ENCODE measurements at places on chromosomes 3 and 15.

- no peaks in the 10 kb centered on the region for H3K36me3 ChIP-seq
- H3K4me3 ChIP-seq, result no peak overlapping the region
- DNase-seq, result no peak
- H3K27ac ChIP-seq, result no peak overlapping the region
- H3K27me3 ChIP-seq, result no peaks in the 10 kb centered on the region
- no peaks in the 10 kb centered on the region for H3K4me1 ChIP-seq
Measured at GRCh38 chr3:2579206-2579605, 480.5 kb downstream of the CNTN4 start.

DNA sequence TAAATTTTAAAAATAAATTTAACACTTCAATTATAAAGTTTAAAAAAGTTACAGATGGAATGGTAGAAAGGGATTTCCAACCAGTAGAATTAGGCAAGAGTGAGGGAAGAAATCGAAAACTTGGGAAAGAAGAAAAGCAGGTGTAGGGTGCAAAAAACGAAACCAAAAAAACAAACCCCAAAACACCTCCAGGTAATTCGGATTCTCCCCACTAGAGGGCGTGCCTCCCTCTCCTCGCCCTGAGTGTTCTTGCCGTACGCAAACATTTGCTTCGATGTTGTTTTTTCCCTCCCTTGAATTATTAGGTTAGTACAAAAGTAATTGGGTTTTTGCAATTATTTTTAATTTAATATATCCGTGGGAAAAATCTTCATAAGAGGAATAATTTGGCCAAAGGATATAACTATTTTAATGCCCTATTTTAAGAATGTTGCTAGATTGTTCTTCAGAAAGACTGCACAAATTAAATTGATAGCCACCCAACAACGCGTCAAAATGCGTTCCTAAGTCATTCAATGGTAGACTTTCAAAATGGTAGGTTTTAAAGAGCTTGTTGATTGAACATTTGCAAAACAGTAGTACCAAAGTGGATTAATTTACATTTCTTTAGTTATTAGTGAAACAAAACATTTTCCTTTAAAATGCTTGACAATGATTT is 63.7 kb downstream of the SLC30A4 start:
- peaks cover 32% of the 10 kb centered on the region for H3K4me1 ChIP-seq
- no peaks in the 10 kb centered on the region for H3K36me3 ChIP-seq
- H3K27ac ChIP-seq, result no peak overlapping the region
- DNase-seq, result peak; percentile 74
- H3K4me3 ChIP-seq, result peak overlapping the region; percentile 92
- H3K27me3 ChIP-seq, result peaks cover 21% of the 10 kb centered on the region

- no peak overlapping the region for H3K4me3 ChIP-seq
- H3K27me3 ChIP-seq, result no peaks in the 10 kb centered on the region
- DNase-seq, result no peak
- no peaks in the 10 kb centered on the region for H3K4me1 ChIP-seq
- H3K27ac ChIP-seq, result no peak overlapping the region
Measured at GRCh38 chr3:128279601-128279880, 126.3 kb downstream of the EEFSEC start.

DNA sequence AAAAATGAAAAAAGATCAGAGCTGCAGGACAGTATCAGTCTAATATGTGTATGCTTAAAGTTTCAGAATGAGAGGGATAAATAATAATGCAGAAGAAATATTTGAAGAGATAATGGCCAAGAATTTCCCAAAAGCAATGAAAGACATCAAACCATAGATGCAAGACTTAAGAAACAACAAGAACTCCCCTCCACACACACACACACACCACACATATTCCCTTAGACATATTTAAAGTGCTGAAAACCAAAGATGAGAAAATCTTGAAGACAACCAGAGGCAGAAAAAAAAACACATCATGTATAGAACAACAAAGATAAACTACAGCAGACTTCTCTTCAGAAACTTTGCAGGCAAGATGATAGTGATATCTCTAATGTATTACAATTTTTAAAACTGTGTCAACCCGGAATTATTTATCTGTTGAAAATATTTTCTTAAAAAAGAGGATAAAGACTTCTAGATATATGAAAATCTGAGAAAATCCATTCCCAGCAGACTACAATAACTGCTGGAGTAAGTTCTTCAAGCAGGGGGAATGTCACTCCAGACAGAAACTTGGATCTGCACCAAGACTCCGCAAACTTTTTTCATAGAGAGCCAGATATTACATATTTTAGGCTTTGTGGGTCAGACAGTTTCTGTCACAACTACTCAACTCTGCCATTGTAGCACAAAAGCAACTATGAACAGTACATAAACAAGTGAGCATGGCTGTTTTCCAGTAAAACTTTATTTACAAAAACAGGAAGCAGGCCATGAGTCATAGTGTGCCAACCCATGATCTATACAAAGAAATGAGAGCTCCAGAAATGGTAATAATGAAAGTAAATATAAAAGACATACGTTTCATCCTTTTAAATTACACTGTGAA is 223.4 kb upstream of the CGNL1 start:
- no peaks in the 10 kb centered on the region for H3K27me3 ChIP-seq
- no peak overlapping the region for H3K27ac ChIP-seq

DNA sequence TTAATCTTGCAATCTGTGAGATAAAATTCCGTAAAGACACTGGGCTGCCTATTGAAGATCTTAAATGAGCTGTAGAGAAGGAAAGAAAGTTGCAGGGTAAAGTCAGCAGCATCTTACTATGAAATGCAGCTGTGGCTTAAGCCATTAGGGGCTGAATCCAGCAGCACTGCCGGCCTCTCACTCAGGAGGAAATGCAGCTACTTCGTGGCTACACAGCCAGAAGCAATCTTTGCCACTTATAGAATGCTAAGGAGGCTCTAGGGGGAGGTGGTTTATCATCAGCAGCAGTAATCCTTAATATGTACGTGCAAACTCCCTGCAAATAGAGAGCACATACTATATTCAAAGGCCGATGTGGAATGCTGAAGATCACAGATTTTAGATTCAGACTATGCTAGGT is 19.1 kb upstream of the MCTP2 start:
- H3K4me1 ChIP-seq, result peaks cover 5% of the 10 kb centered on the region
- no peaks in the 10 kb centered on the region for H3K27me3 ChIP-seq
- H3K36me3 ChIP-seq, result no peaks in the 10 kb centered on the region
- no peak overlapping the region for H3K27ac ChIP-seq
- no peak for DNase-seq

- peaks cover 12% of the 10 kb centered on the region for H3K27me3 ChIP-seq
- no peak for DNase-seq
- H3K4me3 ChIP-seq, result peak within 1 kb of the TSS; percentile 83
- H3K4me1 ChIP-seq, result peaks cover 17% of the 10 kb centered on the region
- H3K27ac ChIP-seq, result no peak within 1 kb of the TSS
Measured at GRCh38 chr3:138347960-138348753, at the start of gene MRAS. TSS of gene MRAS (plus strand) at chr3:138348579. CDS start at chr3:138372884, 24,305 bp downstream.

GRCh38 chr15:32781781-32782180 is 64.0 kb downstream of the GREM1 start:
- no peaks in the 10 kb centered on the region for H3K36me3 ChIP-seq
- no peak overlapping the region for H3K27ac ChIP-seq
- no peaks in the 10 kb centered on the region for H3K4me1 ChIP-seq
- no peak for DNase-seq

DNA sequence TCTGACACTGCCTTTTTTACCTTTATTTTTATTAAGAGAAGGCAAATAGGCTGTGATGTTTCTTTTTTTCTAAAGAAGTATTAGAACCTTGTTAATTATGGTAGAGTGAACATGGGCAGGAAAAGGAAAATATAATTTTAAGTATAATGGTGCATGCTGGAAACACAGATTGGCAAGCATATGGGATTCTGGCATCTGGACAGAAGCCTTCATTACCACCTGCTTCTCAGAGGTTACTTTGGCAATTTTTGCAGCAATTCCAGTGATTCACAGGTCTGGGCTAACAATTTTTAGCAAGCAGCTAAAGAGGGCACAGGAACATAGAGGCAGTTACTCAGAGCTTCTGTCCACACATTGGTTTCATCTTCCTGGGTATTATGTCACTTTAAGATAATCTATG is 258.3 kb downstream of the DIPK2A start:
- H3K36me3 ChIP-seq, result no peaks in the 10 kb centered on the region
- H3K27me3 ChIP-seq, result peaks cover 3% of the 10 kb centered on the region
- H3K27ac ChIP-seq, result no peak overlapping the region
- no peak for DNase-seq
- H3K4me3 ChIP-seq, result no peak overlapping the region

- H3K27me3 ChIP-seq, result no peaks in the 10 kb centered on the region
- no peak overlapping the region for H3K4me3 ChIP-seq
- DNase-seq, result no peak
- H3K4me1 ChIP-seq, result no peaks in the 10 kb centered on the region
Measured at GRCh38 chr3:70822669-70823068, 510.2 kb upstream of the MDFIC2 start.

DNA sequence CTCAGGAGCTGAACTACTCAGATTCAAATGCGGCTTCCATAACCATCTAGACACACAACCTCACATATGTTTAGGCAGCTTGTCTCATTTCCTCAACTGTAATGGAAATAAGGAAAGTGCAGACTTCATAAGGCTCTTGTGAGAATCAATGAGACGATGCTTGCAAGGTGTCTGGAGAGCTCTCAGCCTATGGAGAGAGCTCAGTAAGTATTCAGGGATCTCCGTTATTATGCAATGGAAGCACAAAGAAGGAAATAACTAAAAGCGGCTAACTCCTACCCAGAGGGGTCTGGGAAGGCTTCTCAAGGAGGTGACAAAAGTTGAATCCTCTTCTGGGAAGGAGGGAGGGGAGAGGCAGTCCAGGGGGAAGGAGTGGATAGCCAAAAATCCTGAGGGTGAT is 50.1 kb upstream of the LIPC start:
- H3K27ac ChIP-seq, result peak overlapping the region; percentile 76
- no peak overlapping the region for H3K4me3 ChIP-seq
- DNase-seq, result no peak
- no peaks in the 10 kb centered on the region for H3K4me1 ChIP-seq
- H3K27me3 ChIP-seq, result no peaks in the 10 kb centered on the region

DNA sequence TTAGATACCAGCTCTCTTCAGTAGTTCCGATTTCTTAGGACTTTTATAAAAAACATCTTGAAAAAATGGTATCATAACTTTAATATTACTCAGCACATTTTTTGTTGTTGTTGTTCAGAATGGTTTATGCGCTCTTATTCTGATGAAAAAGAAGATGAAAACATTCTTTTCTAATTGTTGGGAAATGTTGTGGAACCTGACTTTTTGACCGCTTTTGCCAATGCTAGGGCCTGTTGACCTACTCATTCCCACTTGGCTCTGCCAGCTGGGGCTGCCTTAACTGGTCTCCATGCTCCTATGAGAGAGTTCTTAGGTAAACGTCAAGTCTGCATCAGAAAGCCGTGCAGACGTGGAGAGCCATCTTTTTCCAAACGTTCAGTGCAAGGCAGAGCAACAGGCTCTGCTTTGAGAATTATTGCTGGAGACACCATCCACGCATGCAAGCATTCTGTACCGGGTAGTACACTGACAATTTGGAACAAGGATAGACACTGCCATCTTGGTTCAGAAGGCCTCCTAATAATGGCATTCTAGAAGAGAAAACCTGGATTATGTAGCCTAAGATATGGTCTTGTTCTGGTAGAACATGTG is 176.8 kb downstream of the GHSR start:
- H3K27me3 ChIP-seq, result peaks cover 2% of the 10 kb centered on the region
- DNase-seq, result no peak
- peaks cover 26% of the 10 kb centered on the region for H3K36me3 ChIP-seq
- H3K4me1 ChIP-seq, result peaks cover 35% of the 10 kb centered on the region
- H3K4me3 ChIP-seq, result no peak overlapping the region
- H3K27ac ChIP-seq, result no peak overlapping the region

DNA sequence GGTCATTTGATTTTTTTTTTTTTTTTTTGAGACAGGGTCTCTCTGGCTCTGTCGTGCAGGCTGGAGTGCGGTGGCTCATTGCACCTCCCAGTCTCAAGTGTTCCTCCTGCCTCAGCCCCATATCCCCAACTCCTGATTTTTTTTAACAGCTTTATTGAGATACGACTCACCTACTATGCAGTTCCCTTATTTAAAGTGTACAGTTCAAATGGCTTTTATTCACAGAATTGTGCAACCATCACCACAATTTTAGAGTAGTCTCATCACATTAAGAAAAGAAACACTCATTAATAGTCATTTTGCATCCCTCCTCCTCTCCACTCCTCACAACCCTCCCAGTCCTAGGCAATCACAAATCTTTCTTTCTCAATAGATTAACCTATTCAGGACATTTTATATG is 1.9 kb upstream of the TRA2B start:
- peak overlapping the region; percentile 18 for H3K4me3 ChIP-seq
- peaks cover 45% of the 10 kb centered on the region for H3K4me1 ChIP-seq
- no peaks in the 10 kb centered on the region for H3K36me3 ChIP-seq
- H3K27ac ChIP-seq, result peak overlapping the region; percentile 38

- H3K27ac ChIP-seq, result no peak overlapping the region
- no peaks in the 10 kb centered on the region for H3K27me3 ChIP-seq
- DNase-seq, result no peak
- H3K36me3 ChIP-seq, result no peaks in the 10 kb centered on the region
- H3K4me3 ChIP-seq, result no peak overlapping the region
Measured at GRCh38 chr3:155727836-155728235, 17.0 kb downstream of the PLCH1 start.

GRCh38 chr15:51205050-51205975 is 110.6 kb upstream of the TNFAIP8L3 start:
- H3K27ac ChIP-seq, result no peak overlapping the region
- DNase-seq, result no peak
- H3K4me1 ChIP-seq, result no peaks in the 10 kb centered on the region
- peaks cover 5% of the 10 kb centered on the region for H3K27me3 ChIP-seq

GRCh38 chr15:75235051-75235673 is 23.0 kb upstream of the GOLGA6C start:
- no peaks in the 10 kb centered on the region for H3K4me1 ChIP-seq
- H3K27me3 ChIP-seq, result peaks cover 6% of the 10 kb centered on the region
- H3K36me3 ChIP-seq, result no peaks in the 10 kb centered on the region
- no peak for DNase-seq
- no peak overlapping the region for H3K4me3 ChIP-seq

DNA sequence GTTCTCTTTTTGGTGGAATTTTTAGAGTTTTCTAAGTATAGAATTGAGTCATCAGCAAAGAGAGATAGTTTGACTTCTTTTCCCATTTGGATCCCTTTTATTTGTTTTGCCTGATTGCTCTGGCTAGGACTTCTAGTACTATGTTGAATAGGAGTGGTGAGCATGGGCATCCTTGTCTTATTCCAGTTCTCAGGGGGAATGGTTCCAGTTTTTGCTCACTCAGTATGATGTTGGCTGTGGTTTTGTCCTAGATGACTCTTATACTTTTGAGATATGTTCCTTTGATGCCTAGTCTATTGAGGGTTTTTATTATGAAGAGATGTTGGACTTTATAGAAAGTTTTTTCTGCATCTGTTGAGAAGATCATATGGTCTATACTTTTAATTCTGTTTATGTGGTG is 72.5 kb downstream of the TNFAIP8L3 start:
- H3K4me1 ChIP-seq, result no peaks in the 10 kb centered on the region
- H3K27ac ChIP-seq, result no peak overlapping the region
- peaks cover 2% of the 10 kb centered on the region for H3K27me3 ChIP-seq
- no peak for DNase-seq
- H3K36me3 ChIP-seq, result peaks cover 21% of the 10 kb centered on the region

All from immature natural killer cell (primary cell).